Cardiac ventricle fibroblast (primary cell): ENCODE measurements at places on chromosomes 2 and 18. TPM values are rescaled to one million over a fixed set of nuclear protein-coding genes. Genes with fewer than 3 reads are reported as not detected.

EDAR gene
- total RNA-seq = not detected in 2 replicates

PTH2R gene
- total RNA-seq = 0.34 TPM in 1 of 2 replicates, not detected in the other

MAP3K19 gene
- total RNA-seq = not detected in 2 replicates

OSGEPL1 gene
- 3.2 and 5.6 TPM in 2 replicates for total RNA-seq

DSG4 gene
- not detected in 2 replicates for total RNA-seq

RAD51AP2 gene
- not detected in 2 replicates for total RNA-seq

GLI2 gene
- 4.6 and 5.2 TPM in 2 replicates for total RNA-seq

SPC25 gene
- 0.44 TPM in 1 of 2 replicates, not detected in the other for total RNA-seq

AGXT gene
- not detected in 2 replicates for total RNA-seq
